ENCODE measurements at places on chromosomes 3 and 15. TPM values are rescaled to one million over a fixed set of nuclear protein-coding genes. Genes with fewer than 3 reads are reported as not detected.

The MASP1 gene
- not detected for total RNA-seq

The OR5K3 gene
- total RNA-seq = not detected

The MME gene
- total RNA-seq = 0.91 TPM

The TM6SF1 gene
- total RNA-seq = 0.34 TPM

The ITPKA gene
- total RNA-seq = not detected

The INKA1 gene
- total RNA-seq = 4.4 TPM

The ZNF660 gene
- 1.9 TPM for total RNA-seq

The RLBP1 gene
- total RNA-seq = not detected

The CHST13 gene
- total RNA-seq = not detected

The PP2D1 gene
- not detected for total RNA-seq

The SYNPR gene
- total RNA-seq = not detected

The ARGFX gene
- total RNA-seq = not detected

The KCNMB2 gene
- total RNA-seq = not detected

The PLSCR4 gene
- total RNA-seq = not detected

The SKOR1 gene
- 1.0 TPM for total RNA-seq

The TRH gene
- not detected for total RNA-seq

The PLA2G4E gene
- total RNA-seq = not detected

The LSM3 gene
- 11.6 TPM for total RNA-seq

The CDV3 gene
- total RNA-seq = 210 TPM

The STARD9 gene
- total RNA-seq = 12.5 TPM

The ST8SIA2 gene
- not detected for total RNA-seq

The LMAN1L gene
- 0.80 TPM for total RNA-seq

The SLC12A1 gene
- not detected for total RNA-seq

The SERINC4 gene
- 0.27 TPM for total RNA-seq

The HTR3E gene
- total RNA-seq = not detected

The TMEM42 gene
- 25.9 TPM for total RNA-seq

The P2RY1 gene
- not detected for total RNA-seq

The RASL12 gene
- not detected for total RNA-seq

The FETUB gene
- not detected for total RNA-seq

The IL17RE gene
- 0.88 TPM for total RNA-seq

The KLHL40 gene
- total RNA-seq = not detected

The ZCWPW2 gene
- 1.0 TPM for total RNA-seq

The BUB1B gene
- total RNA-seq = 0.49 TPM

The UROC1 gene
- total RNA-seq = 0.10 TPM

The GRAMD1C gene
- total RNA-seq = 2.1 TPM

The TRAT1 gene
- total RNA-seq = 35.5 TPM

The SMAD6 gene
- 0.16 TPM for total RNA-seq

The BTBD1 gene
- total RNA-seq = 43.3 TPM

The HCN4 gene
- total RNA-seq = not detected

The DGKG gene
- total RNA-seq = 0.11 TPM

The C3orf52 gene
- 0.96 TPM for total RNA-seq

The TMEM108 gene
- not detected for total RNA-seq

The SLC26A6 gene
- 28.6 TPM for total RNA-seq

The CPNE9 gene
- not detected for total RNA-seq

The CLEC3B gene
- total RNA-seq = 1.2 TPM

The CHCHD6 gene
- total RNA-seq = 7.8 TPM

The ZNF385D gene
- total RNA-seq = not detected

The IL5RA gene
- total RNA-seq = not detected

The GPR149 gene
- not detected for total RNA-seq
